ENCODE measurements at places on chromosomes 7 and 10.
A peak's percentile ranks its signal among the peaks of the same experiment; 100 is the strongest.

DNA sequence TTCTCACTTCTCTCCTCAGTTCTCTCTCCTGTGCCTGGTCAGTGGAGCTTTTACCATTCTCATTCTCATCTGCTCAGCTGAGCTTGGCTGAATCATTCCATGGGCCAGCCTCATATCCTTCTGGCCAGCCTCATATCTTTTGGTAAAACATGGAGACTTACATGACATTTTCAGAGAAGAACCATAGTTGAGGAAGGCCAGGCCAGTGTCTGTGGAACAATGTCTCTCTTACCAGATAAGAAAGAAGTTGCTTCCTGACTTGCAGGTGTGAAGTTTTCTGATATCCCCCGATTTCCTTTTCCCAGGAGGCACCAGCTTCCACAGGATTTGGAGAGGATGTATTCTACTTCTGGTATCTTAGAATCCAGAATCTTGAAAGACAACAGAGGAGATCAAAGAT lies 24.7 kb downstream of the ST7 start:
- H3K36me3 ChIP-seq = no peaks in the 10 kb centered on the region
- H3K27me3 ChIP-seq = no peaks in the 10 kb centered on the region
- no peak overlapping the region for H3K4me3 ChIP-seq
- H3K27ac ChIP-seq = no peak overlapping the region
- H3K4me1 ChIP-seq = no peaks in the 10 kb centered on the region
- no peak for DNase-seq

DNA sequence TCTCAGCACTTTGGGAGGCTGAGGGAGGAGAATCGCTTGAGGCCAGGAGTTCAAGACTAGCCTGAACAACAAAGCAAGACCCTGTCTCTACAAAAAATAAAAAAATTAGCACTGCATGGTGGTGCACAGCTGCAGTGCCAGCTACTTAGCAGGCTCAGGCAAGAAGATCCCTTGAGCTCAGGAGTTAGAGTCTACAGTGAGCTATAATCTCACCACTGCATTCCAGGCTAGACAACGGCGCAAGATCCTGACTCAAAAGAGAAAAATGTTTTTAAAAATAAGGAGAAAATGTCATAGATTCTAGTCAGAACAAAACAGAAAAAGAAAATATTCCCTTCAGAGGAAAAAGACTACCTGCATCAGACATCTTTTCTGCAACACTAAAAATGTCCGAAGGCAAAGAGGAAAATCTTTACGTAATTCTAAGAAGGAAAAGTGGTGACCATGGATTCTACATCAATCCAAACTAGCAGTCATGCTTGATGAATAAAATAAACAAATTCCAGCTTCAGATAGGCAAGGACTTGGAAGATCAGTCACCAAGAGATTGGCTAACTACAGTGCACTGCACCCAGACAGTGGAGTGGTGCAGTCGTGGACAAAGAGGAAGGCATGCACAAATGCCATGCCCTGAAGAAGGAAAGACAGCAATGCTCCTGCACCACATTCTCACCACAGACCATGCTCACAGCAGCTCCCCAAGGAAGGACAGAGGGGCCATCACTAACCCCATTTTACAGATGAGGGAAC lies 54.3 kb downstream of the ERCC6 start:
- H3K27ac ChIP-seq = no peak overlapping the region
- no peaks in the 10 kb centered on the region for H3K36me3 ChIP-seq
- H3K4me1 ChIP-seq = no peaks in the 10 kb centered on the region
- no peaks in the 10 kb centered on the region for H3K27me3 ChIP-seq

DNA sequence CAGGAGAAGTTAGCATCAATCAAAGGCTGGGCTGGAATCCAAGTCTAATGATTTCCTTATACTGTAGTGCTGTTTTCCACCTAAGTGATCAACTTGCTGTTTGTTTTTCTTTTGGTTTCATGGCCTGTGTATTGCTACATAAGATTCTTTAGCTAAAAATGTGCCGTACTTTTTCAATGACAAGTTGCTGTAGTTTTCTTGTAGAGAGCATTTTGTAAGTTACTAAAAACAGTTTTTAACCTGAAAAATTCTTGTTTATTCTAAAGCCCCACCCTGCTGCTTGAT lies 1.3 kb downstream of the HELLS start:
- H3K27me3 ChIP-seq = no peaks in the 10 kb centered on the region
- H3K4me3 ChIP-seq = peak overlapping the region; percentile 76
- H3K4me1 ChIP-seq = no peaks in the 10 kb centered on the region
- no peaks in the 10 kb centered on the region for H3K36me3 ChIP-seq
- no peak for DNase-seq

DNA sequence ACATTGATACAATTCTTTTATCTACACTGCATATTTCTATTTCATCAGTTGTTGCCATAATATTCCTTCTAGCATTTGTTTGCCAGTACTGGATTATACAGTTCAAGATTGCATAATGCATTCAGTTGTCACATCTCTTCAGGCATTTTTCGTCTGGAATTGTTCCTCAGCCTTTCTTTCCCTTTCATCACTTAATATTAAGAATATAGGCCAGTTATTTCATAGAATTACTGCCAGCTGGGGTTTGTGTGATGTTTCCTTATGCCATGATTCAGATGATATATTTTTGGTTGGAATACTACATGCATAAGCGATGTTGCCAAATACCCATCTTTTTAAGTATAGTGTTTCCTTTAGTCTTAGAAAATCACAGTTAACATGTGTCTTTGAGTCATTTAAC lies 20.8 kb downstream of the KIFBP start:
- DNase-seq = no peak
- H3K4me3 ChIP-seq = no peak overlapping the region
- H3K36me3 ChIP-seq = no peaks in the 10 kb centered on the region

- H3K4me1 ChIP-seq = no peaks in the 10 kb centered on the region
- no peak for DNase-seq
- H3K27me3 ChIP-seq = no peaks in the 10 kb centered on the region
- no peak overlapping the region for H3K4me3 ChIP-seq
- no peaks in the 10 kb centered on the region for H3K36me3 ChIP-seq
Measured at GRCh38 chr7:80039251-80039884, 95.3 kb upstream of the GNAI1 start.
